ENCODE measurements at places on chromosomes 12 and 14. TPM values are rescaled to one million over a fixed set of nuclear protein-coding genes. Genes with fewer than 3 reads are reported as not detected.

DNA sequence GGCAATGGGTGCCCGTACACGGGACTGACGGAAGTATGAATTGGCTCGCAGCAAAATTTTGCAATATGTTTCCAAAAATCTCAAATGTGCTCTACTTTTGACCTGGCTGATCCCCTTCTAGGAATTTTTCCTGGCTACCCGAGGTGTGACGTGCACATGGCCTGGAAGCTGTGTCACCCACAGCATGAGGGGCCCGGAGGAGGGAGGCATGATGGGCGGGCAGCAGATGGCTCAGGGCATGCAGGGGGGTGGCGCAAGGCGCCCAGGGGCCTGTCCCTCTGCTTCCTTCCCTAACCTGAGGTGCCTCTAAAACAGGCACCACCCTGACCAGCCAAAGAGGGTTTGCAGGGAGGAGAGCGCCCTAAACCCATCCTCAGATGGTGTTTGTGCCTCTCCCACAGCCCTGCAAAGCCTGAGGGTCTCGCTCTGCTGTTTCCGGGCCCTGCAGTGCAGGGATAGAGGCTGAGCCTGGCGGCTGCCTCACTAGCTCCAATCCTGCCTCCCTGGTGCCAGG lies 6.7 kb downstream of the GPR132 start:
- no peak overlapping the region for H3K4me3 ChIP-seq
- H3K27me3 ChIP-seq = no peaks in the 10 kb centered on the region
- H3K36me3 ChIP-seq = no peaks in the 10 kb centered on the region
- no peaks in the 10 kb centered on the region for H3K4me1 ChIP-seq
- H3K27ac ChIP-seq = no peak overlapping the region
- DNase-seq = no peak

DNA sequence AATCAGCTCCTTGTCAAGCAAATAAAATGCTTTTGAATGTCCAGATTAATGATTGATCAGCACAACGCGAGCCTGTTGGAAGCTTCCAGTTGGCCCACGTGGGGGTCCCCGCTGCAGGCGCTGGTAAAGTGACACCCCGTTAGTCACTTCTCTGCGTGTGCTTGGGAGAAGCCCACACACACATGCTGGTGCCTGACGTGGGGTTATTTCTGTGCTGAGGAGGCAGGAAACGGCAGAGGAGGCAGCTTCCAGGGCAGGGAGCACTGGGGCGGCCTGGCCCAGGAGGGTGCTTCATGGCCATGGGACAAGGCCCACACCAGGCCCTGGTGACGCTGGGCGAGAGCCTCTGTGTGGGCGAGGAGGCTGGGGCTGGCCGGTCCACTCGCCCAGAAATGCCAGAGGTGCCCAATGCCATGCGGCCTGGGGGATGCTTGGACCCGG lies 101.5 kb downstream of the KIF26A start:
- no peaks in the 10 kb centered on the region for H3K36me3 ChIP-seq
- H3K4me3 ChIP-seq = no peak overlapping the region
- no peaks in the 10 kb centered on the region for H3K27me3 ChIP-seq
- H3K4me1 ChIP-seq = no peaks in the 10 kb centered on the region

- no peaks in the 10 kb centered on the region for H3K4me1 ChIP-seq
- H3K27me3 ChIP-seq = no peaks in the 10 kb centered on the region
- H3K36me3 ChIP-seq = no peaks in the 10 kb centered on the region
- no peak overlapping the region for H3K4me3 ChIP-seq
These were observed 397.4 kb downstream of the ADAMTS20 start for GRCh38 chr12:43154498-43155045.

DNA sequence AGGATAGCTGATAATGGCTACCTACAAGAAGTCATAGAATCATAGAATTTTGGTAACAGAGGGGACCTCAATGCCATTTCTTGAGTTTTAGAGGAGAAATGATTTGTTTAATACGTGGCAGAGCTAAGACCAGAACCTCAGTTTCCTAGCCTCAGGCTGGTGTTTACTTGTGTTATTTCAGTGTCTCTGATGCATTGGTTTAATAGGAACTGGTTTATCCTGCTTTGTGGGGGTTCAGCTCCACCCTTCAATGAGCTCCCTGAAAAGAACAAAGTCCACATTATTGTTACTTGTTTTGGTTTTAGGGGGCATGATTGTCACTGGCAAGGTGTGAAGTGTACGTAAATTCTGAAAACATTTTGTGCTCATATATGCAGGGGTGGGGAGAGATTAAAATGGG lies 55.4 kb downstream of the AKAP6 start:
- no peaks in the 10 kb centered on the region for H3K4me1 ChIP-seq
- H3K4me3 ChIP-seq = no peak overlapping the region
- no peak for DNase-seq
- H3K27me3 ChIP-seq = no peaks in the 10 kb centered on the region
- no peak overlapping the region for H3K27ac ChIP-seq

DNA sequence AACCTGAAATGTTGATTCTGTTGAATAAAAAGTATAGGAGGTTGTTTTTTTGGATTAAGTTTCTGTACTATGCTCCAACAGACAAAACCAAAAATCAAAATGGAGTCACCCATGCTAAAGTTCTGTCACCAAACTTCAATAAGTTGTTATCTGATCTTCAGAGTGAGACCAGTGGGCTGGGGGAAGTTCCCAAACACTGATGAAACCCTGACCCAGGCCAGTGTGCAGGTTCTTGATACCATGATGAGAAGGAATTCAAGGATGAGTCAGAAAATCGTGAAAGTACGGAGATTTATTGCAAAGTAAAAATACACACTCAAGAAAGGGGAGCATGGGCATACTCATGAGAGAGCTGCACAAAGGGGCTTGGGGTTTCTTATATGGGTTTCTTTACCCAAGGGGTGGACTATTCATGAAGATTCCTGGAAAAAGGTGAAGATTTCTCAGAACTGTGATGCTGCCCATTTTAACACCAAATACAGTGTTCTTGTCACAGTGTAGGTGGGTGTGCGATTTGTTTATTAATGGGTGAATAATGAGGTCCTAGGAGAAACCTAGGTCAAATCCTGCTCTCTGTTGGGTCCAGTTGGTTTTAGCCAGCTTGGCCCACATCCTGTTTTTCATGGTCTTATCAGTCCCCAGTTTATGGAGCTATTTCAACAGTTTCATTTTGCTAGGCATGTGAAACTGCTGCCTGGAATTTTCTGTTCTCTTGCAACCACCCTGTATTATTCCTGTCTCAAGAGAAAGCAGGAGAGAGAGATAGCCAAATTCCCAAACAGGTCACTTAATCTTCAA lies 27.5 kb upstream of the DENND5B start:
- no peaks in the 10 kb centered on the region for H3K4me1 ChIP-seq
- H3K36me3 ChIP-seq = no peaks in the 10 kb centered on the region
- H3K27me3 ChIP-seq = no peaks in the 10 kb centered on the region
- H3K27ac ChIP-seq = no peak overlapping the region
- DNase-seq = no peak

- no peak for DNase-seq
- no peaks in the 10 kb centered on the region for H3K4me1 ChIP-seq
- no peaks in the 10 kb centered on the region for H3K27me3 ChIP-seq
- H3K4me3 ChIP-seq = no peak overlapping the region
- peaks cover 23% of the 10 kb centered on the region for H3K36me3 ChIP-seq
These were observed 80.2 kb downstream of the BAZ1A start for GRCh38 chr14:34794941-34795340.

DNA sequence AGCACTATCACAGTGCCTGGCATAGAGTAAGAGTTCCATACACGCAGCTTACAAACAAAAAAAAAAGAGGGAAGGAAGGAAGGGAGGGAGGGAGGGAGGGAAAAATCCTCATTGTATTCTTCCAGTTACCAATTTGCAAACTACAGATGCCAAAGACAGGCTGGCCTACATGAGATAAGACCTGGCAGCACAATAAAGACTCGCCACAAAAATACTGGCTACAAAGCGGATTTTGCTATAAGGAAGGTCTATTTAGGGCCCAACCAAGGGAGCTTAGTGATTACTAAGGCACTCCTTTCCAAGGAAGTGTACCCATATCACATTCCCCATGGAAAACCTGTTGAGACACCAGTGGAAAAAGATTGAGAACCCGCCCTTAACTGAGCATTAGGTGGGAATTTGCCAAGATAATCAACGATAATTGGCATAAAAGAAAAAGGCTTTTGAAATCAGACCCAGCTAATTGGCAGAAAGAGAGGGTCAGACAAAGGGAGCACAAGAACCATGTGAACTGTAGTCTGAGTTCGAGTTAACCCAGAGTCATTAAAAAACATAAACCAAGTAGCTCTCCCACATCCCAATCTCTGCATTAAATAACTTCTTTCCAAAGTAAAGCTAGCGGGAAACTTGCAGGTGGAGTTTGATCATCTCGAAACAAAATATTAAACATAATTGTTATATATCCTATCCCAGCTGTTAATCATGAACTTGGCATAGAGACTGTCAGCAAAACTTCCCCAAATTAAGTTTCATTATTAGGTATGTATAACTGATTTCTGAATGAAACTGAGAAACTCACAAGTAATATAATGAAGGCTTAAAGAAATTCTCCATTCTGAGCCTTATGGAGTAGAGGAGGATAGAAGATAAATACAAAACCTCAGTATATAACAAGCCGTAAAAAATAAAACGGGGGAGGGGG lies 50.1 kb downstream of the PHLDA1 start:
- no peaks in the 10 kb centered on the region for H3K4me1 ChIP-seq
- H3K27me3 ChIP-seq = no peaks in the 10 kb centered on the region
- no peak for DNase-seq
- H3K36me3 ChIP-seq = no peaks in the 10 kb centered on the region

Gene LHX5
- not detected for total RNA-seq

Gene MANSC1
- total RNA-seq = 11.6 TPM

Data from sigmoid colon (tissue), 7 donors.